ENCODE measurements at places on chromosomes 2 and 18.

GRCh38 chr2:99481941-99482340, 7.9 kb downstream of the REV1 start:
- DNase-seq: no peak

- DNase-seq: no peak
Observed at GRCh38 chr2:46438794-46439193, 40.6 kb upstream of the TMEM247 start.

DNA sequence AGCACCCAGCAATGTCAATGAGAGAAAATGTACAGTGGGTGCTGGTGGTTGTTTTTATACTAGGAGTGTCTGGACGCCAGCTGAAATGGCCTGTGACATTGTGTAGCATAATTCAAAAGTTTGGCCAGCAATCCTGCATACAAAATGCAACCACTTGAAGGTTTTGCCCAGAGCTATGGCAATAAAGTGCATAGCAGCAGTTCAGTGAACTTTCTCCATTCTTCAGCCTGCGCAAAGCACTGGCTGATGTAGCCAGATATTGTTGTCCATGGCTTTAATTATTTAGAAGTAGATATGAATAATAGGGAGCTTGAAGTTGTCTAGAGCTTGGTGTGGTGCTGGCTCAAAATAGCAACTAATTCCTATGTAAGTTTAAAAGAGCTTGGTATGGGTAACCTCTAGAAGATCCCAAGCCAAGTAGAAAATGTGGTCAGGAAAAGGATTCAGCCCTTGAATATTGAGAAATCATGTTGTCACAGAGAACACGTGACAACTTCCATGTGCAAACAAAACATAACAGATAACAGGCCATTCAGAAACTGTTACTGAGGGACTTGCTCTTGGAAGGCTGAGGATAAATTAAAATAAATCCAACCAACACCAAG, 33.3 kb upstream of the PGAP1 start:
- peak; percentile 18 for DNase-seq

- DNase-seq: no peak
Observed at GRCh38 chr2:71361631-71362030, 30.0 kb downstream of the ZNF638 start.

DNA sequence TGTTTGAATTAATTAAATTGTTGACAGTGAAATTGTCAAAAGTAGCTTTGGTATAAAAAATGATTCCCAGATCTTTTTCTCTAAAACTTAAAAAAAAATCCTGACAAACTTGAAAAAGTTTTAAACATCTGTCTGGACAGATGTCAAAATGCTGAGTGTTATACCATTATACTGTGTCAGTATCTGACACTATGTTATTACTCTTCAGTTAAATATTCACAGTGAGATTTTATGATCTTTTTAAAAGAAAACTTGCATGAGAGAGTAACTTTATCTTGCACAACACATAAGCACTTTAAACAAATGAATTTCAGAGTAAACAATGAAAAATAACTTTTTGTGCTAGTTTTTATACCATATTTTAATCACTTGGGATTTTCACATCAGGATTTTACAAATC, 167.4 kb downstream of the MEIS1 start:
- no peak for DNase-seq

DNA sequence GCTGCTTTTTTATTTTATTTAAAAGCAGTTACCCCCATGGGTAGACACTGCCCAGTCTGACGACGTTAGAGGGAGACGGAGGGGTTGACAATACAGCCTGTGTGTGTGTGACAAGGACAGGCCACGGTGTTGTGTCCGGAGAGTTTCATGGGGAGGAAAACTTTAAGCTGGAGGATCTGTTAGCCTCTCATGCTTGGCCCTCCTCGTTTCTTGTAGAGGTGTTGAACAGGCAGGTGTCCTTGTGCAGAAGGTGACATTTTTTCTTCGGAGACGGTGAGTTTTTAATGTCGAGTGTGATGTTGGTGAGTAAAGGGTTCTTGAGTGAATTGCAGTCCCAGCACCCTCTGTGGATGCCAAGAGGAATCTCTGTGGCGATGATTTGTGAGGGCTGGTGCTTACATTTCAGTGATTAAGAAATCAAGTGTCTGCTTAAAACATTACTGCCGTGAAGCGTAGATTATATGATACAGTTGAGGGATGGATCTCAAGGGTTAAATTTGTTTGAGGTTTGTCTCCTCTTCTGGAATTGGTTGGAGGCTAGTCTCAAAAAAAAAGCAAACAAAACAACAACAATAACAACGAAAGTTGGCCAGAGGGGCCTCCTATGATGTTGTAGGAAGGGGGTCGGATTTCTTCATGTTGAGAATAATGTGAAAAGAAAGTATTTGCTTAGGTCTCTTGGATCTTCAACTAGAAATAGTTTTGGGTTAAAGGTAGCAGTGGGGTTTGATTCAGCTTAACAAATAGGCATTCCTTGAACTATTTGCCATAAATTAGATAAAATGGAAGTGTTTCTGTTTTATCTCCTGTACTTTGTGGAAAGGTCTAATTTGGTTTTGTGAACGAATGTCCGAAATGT, 1.6 kb downstream of the NCOA1 start:
- DNase-seq: peak; percentile 15

- no peak for DNase-seq
Observed at GRCh38 chr2:85462322-85462721, 43.8 kb downstream of the SH2D6 start.

- DNase-seq: peak; percentile 78
Observed at GRCh38 chr2:214808981-214809750, at the start of gene BARD1. BARD1 (minus strand) TSS chr2:214809683; CDS start chr2:214809569, 114 bp downstream.

- DNase-seq: no peak
Observed at GRCh38 chr18:35837922-35838496, 134.5 kb upstream of the RMP24 start.

DNA sequence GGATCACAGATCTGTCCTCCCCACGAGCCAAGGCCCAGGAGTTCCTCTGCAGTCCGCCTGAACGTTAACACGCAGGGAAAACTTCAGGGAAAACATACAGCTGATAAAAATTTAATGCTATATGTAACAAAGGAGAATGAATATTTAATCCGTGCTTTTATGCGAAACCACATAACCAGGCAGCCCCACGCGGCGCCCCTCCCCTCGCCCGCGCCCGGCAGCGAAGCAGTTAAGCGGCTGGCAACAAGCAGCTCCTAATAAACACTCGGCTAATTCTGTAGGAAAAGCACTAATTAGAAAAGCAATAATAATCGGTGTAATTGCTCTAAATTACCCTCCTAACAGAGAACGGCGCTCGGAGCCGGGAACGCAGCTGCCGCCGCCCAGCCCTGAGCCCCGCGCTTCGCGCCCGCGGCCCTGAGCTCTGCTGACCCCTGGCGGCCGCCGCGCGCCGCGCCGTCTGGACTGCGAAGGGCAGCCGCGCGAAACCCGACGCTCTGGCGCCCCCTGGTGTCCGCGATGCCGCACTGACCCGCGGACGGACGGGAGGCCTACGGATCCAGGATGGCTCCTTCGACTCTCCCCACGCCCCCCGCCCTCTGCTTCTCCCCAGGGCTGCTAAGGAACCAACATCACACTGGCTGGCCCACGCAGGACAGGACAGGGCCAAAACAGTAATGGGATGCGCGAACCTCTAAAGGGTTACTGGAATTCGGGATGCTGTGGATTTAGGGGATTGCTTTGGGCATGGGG, 181.4 kb downstream of the SMAD2 start:
- peak; percentile 95 for DNase-seq

GRCh38 chr2:8602809-8603208, 79.0 kb upstream of the ID2 start:
- no peak for DNase-seq

DNA sequence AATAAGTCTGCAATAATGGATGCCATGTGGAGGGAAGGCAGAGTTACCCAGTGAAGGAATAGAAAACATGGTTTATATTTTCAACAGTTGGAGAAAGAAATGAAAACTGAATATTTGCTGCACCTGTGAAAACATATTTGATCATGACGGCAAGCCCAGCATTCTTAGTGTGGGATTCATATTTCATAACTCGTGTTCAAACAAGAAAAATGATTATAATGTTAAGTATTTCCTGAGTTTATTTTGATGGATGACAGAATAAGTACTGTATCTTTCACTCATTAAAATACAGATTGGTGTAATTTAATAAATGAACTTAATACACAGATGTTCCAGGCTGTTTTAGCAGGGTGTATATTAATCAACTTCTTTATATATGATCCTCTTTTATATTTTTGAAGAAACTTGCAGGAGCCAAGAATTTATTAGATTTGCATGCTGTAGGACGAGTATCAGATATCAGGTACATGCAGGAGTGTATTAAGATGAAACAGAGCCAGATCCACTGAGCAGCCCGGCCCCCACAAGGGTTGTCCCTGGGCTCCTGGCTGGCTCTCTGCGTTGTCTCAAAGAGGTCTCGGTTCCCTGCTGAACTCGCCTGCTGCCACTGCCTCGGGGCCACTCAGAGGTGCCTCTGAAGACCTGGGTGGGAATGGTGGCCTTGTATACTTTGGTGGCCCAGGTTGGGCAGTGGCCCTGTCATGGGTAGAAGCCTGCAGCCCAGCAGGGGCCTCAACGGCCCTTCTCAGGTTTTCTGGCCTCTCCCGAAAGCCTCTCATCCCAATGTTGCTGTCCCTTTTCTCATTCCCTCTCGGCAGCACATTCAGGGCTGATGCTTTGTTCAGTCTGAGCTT, 95.0 kb upstream of the LDAH start:
- no peak for DNase-seq

DNA sequence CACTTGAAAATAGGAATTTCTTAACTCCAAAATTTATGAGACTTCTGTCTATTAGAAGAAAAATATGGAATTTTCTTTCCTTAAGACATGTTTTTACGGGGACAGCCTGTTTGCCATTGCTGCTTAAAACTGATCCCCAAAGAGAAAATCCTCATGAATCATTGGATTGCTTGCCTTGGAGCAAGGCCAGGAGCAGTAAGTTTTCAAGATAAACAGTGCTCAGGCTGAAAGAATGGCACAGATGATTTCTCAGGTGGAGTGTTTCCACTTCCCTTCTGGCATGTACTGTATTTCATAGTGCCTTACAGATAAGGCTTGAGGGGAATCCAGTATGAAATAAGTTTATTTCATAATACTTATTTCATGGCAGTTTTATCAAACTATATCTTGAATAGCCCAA, 74.3 kb upstream of the MMADHC start:
- no peak for DNase-seq

- DNase-seq: peak; percentile 58
Observed at GRCh38 chr2:236776695-236777251, 207.1 kb downstream of the ACKR3 start.

DNA sequence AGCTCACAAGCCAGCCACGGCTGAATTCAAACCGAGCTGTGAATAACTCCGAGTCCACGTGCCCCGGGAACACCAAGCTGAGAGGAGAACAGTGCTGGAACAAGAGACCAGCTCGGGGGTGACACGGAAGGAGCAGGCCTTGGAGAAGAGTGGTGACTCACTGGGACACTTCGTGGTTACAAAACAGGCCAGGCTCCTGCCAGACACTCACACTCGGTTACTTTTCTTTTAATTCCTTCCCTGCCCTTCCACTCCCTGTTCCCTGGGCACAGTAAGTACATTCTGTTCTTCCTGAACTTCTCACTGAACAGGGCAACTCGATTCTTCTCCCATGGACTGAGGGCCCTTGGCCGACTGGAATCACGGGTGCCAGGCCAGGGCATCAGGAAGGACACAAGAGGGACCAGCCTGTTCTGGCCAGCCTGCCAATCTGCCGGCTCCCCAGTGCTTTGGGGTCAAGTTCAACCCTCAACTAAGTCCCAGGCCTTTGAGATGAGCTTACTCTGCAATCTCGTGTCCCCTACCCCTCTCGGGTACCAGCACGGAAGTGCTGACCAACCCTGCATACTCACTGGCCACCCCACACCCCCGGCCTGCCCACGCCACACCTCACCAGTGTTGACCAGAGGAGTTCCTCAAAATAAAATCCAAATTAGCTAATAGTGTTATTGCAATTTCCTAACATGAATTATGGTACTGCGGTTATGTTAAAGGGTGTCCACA, 87.5 kb downstream of the TFCP2L1 start:
- DNase-seq: peak; percentile 83

DNA sequence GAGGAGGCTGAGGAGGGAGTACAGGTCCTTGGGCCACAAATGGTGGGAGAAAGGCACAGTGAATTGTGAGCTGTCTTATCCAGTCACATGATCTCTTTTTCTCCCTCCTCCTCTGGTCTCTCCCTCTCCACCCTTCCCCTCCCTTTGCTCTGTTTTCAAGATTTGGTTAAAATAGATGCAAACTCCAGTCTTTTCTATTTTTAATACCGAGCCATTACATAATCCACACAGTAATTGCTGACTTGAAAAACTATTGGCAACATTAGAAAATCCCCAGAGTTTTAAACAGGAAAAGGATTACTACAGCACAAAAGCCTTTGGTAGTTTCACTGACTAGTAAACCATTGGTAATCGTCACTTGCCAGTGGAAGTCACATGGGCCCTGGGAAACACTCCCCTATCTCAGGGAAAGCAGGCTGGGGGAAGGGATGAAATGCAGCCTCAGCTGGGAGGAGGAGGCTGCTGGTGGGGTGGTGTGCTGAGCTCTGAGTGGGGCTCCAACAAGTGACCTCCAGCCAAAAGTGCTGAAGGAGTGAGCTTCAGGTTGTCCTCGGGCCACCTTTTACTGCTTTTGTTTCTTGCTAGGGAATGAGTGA, 57.4 kb upstream of the PCBP1 start:
- peak; percentile 87 for DNase-seq

- no peak for DNase-seq
Observed at GRCh38 chr2:196989496-196989895, 63.0 kb upstream of the PGAP1 start.

DNA sequence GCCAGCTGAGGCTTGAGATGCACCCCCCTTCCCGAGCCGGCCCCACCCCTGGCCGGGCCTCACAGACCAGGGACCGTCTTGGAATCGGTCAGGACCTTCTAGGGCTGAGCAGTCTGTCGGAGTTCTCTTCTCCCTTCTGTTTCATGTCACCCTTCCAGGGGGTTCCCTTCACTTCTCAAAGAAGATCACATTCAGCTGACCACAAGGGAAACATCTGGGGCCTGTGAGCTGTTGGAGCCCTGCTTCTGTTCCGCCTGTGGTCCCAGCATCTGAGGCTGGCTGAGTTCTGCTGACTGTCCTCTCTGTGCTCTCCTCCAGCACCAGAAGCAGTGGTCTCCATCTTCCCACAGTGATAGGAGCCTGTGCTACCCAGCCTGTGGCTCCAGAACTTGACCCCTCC, 106.5 kb downstream of the SEPTIN10 start:
- DNase-seq: no peak

DNA sequence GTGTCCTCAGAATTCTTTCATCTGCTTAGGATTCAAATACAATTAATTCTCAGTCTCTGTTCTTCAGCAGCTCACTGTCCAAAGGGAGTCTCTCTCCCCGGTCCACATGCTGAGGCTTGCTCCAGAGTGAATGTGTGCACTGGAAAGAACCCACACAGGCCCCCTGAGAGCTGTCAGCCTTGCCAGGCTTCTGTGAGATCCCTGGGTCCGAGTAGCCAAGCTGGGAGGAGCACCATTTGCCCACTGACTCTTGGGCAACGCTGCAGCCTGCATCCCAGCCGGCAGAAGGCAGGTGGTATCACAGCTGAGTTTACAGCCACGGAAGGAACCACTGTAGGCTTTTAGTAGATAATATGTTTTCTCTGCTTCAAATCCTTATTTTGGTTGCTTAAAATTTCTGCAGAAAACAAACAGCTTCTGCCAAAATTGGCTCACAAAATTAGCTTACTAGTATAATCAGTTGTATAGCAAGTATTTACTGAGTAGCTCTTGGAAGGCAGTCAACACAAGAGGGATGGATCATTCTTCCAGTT, 21.4 kb upstream of the LTBP1 start:
- no peak for DNase-seq

GRCh38 chr2:59744436-59744835, 809.0 kb downstream of the BCL11A start:
- DNase-seq: no peak

- DNase-seq: no peak
Observed at GRCh38 chr18:54094474-54094873, 130.0 kb downstream of the MBD2 start.

All from GM03348 (cell line).